ENCODE measurements at places on chromosomes 7 and 10. TPM values are rescaled to one million over a fixed set of nuclear protein-coding genes. Genes with fewer than 3 reads are reported as not detected.

The SYCE1 gene
- total RNA-seq = 3.3 TPM

The LFNG gene
- total RNA-seq = 31.3 TPM

GRCh38 chr10:60140651-60141632, 234.6 kb upstream of the CCDC6 start:
- no peak for DNase-seq

DNA sequence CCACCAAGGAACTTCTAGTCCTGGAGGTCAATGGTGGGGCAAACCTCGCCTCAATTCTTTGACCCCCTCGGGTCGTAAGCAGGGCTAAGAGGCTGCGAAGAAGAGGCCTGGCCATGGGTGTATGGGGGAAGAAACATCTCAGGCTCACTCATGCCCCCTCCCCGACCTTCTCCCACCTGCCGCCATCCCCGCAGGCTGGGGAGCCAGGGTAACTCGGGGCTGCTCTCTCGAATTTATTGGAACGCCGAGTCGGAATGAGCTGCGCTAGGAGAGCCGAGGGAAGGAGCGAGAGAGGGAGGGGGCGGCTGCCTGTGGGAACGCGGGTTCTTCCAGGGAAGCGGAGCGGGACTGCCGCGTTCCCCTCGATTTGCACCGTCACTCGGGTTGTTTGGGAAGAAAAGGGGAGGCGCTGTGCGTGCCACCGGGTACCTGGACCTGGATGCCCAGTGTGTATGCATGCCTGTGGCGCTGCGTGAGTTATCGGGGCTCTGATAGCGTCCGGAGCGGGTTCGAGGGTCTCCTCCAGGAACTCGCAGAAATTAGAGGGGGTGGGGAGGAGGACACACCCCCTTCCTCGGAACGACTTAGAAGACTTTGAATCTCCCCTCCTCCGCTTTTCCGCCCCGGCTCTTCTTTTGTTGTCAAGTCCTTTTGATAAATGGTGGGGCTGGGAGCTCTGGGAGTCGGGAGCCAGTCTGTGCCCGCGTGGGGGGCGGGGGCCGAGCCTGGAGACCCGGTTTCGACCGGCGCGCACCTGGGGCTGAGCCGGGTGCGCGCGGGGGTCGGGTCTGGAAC, 1.8 kb upstream of the ZNF503 start:
- peak; percentile 27 for DNase-seq

The AGMO gene
- 8.3 TPM for total RNA-seq

- DNase-seq = peak; percentile 78
Measured at GRCh38 chr10:19819419-19820033, 3.3 kb downstream of the PLXDC2 start.

- no peak for DNase-seq
Measured at GRCh38 chr7:146830686-146831085, 714.1 kb downstream of the CNTNAP2 start.

DNA sequence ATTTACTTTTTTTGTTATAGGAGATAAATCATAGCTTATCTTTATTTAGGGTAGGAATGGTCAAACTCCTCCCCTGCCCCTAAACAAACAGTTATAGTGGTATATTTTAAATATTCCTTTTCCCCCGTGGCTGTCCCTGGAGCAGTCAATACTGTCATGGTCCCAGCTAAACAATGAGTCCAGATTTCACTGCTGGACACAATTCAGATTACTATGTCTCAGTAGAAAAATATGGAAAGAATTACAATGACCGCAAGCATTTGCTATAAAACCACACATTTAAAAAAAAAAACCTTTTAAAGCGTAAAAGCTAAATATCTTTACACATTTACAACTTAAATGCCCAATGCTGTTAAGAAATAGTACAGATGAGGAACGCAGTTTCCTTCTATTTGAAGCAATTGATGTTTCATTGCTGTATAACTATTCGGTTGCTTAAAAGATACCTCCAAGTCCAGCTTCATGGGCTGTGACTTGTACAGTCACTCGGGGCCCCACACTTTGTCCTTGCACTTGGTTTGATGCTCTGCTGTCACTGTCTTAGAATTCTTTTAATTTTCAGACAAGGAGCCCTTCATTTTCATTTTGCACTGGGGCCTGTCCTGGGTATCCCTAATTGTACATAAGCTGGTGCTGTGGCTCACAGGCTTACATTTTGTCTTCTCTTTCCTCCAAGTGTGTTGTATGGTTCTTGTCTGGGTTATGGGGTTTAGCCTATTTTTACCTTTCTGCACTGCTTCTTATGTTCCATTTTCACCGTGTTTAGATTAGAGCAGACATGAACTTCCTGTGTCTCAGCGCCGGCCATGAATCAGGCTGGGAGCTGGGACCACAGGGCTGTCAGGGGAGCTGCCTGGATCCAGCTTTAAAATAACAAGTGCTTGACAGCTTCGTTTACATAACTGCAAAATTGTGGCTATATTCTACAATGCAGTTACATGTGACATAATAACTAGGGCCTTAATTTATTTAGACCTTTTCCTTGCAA, 530.2 kb upstream of the FZD8 start:
- DNase-seq = no peak

DNA sequence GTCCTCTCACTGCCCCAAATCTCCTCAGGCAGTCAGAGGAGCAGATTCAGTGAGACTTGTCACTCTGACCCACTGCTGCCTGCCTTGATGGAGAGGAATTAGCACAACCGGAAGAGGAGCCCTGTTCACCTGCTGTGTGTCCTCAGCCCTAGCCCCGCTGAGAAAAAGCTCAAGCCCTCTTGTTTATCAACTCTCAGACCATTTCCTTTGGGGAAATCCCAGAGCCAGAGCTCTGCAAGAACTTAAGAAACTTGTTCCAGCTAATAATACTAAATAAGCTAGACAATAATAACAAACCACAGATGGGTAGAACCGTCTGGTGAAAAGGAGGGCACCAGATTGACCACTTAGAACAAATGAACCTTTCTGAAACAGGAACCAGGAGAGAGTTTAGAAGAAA, 37.7 kb upstream of the ITGB1 start:
- no peak for DNase-seq

GRCh38 chr7:21972397-21972784, 26.7 kb upstream of the CDCA7L start:
- no peak for DNase-seq

DNA sequence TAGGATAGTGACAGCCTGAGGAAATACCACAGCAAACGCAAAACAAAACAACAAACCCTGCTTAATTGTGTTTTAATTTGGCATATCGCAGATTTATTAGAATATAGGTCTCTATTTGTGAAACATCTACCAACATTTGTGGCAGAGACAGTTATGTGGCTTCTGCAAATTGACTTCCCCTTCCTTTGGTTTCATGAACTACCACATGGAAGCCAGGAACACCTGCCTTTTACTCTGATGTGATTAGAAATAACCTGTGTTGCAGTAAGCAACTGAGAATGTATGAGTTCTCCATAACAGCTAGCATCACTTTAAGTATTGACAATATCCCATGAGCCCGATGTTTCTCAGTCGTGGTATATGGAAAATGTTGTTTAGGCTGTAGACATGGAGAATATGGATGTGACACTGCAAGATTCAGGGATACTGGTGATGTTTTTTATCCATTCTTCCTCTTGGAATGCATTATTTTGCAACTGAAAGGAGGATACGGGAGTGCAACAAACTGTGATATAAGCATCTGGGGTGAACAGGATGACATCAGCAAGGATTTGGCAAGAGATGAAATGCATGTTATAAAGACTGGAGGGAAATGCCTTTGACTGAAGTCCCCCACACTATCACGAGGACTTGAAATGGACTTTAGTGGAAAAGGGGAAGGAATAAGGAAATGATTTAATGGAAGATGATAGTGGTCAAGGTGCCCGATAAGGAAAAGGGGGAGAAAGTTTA, 95.9 kb downstream of the CUBN start:
- DNase-seq = no peak

The LMOD2 gene
- not detected for total RNA-seq

DNA sequence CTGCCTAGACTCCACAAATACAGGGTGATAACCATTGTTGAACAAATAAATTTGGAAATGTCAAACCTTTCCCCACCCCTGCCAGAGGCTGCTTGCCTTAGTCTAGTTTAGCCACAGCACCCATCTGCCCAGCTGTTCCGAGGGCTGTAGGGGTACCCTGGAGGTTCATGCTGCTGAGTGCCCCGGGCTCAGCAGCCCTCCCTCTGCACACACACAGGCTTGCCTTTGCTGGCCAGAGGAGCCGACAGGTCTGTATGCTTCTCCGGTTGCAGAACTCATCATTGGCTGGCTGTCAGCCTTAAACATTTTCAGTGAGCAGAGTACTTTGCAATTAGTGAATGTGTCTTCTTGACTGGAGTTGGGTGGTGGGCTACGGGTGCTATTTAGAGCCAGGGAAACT, 122.9 kb downstream of the NRF1 start:
- DNase-seq = no peak

- DNase-seq = peak; percentile 28
Measured at GRCh38 chr7:139950881-139951525, 111.7 kb downstream of the PARP12 start.

The PIP gene
- total RNA-seq = not detected

The CYP26A1 gene
- total RNA-seq = not detected

- no peak for DNase-seq
Measured at GRCh38 chr7:36937754-36938563, 213.7 kb upstream of the AOAH start.

The IFIT5 gene
- 14.7 TPM for total RNA-seq

DNA sequence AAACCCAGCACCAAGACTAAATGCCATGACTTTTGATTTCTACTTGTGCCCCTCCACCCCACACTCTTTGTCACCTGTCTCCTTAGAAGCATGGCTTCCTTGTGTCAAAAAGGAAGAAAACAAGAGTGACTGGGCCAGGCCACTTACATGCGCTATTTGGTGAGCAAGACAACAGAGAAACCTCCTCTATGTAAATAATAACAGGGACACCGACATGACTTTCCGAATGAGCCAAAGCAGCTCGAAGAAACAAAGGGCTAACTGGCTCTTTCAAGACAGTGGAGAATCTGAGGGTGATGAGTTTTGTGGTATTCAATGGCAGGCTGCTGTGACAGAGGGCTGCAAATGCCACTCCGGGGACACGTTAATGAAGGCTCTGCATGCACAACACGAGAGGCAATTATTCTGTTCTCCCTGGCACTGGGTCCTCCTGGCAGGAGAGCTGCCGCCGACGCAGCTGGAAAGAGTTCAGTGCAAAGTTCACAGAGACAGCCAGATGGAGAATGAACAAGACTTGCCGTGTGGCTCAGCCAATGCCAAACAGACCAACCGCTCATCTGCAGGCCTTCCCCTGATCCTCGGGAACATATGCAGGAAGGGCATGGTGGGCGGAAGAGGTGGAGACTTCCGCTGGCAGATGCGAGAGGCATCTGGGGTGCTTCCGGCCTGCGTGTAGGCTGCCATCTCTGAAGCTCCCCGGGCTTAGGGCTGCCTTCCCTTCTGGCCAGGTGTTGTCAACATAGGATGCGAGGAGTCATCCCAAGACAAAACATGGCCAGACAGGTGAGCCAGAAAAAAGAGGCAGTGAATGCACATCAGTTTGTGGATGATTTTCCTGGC, 59.1 kb upstream of the SMNDC1 start:
- DNase-seq = peak; percentile 51

DNA sequence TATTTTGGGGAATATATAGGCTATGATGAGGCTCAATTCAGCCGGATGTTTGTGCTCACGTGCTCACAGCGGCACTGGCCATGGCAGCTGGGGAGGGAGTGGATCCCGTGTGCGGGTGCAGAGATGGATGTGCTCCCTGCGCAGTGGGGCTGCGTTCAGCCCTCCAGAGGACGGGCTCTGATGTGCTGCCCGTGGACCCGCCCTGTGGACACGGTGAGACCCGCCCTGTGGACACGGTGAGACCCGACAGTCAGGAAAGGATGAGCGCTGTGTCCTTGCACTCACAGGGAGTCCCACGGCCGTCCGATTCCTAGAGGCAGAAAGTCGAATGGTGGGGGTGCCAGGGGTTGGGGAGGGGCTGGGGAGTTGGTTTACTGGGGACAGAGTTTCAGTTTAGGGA, 89.0 kb downstream of the DNAJB6 start:
- no peak for DNase-seq

Data from mucosa of gallbladder (tissue), 1 donor.